ENCODE measurements at places on chromosomes 6 and 20. TPM values are rescaled to one million over a fixed set of nuclear protein-coding genes. Genes with fewer than 3 reads are reported as not detected.

DNA sequence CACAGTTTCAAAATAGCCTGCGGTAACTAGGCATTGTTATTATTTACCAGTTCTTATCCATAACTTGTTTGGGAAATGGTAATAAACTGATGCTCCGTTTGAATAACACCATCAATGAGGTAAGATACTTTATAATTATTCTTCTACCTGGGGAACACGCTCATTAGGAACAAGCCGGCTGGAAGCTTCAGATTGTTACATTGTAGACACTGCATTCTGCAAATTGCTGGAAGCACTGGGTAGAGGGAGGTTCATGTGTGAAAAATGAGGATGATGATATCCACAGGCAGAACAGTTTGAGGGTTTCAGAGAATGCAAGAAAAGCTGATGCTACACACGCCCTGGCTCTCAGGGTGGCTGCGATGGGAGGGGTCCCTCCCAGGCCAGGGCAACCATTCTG lies 560.6 kb upstream of the AGPAT4 start:
- H3K27me3 ChIP-seq = no peaks in the 10 kb centered on the region
- no peak for DNase-seq
- no peak overlapping the region for H3K4me3 ChIP-seq
- H3K4me1 ChIP-seq = no peaks in the 10 kb centered on the region

GRCh38 chr6:77463308-77463860 lies at the start of gene HTR1B:
Gene HTR1B, minus strand, starts transcription at chr6:77463491. Its CDS starts 88 bp downstream, at chr6:77463403.
- H3K36me3 ChIP-seq = no peaks in the 10 kb centered on the region
- DNase-seq = peak; percentile 38
- H3K4me1 ChIP-seq = peaks cover 29% of the 10 kb centered on the region
- H3K27me3 ChIP-seq = peaks cover 51% of the 10 kb centered on the region

DNA sequence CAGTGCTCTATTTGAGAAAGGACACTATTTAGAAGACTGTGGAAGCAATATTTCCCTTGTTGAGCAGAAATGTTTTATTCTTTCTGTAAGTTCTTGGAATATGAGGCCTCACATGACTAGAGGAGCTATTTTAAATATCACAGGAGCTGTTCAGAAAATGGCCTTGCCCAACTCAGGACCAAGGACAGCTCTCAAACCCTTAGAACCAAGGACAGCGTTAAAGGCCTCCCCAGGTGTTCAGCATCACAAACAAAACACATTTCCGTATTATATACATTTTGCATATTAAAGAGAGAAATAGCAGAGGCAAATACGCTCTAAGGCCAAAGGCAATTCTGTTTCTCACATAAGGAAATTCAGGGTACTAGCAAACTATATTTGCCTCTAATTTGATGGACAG lies 631.4 kb downstream of the CDH26 start:
- no peaks in the 10 kb centered on the region for H3K36me3 ChIP-seq
- H3K27ac ChIP-seq = no peak overlapping the region
- H3K4me3 ChIP-seq = no peak overlapping the region
- H3K4me1 ChIP-seq = no peaks in the 10 kb centered on the region

GRCh38 chr20:47343007-47343472 lies 13.5 kb downstream of the ZMYND8 start:
- H3K4me3 ChIP-seq = no peak overlapping the region
- peaks cover 39% of the 10 kb centered on the region for H3K36me3 ChIP-seq
- no peaks in the 10 kb centered on the region for H3K27me3 ChIP-seq
- no peak for DNase-seq
- peaks cover 19% of the 10 kb centered on the region for H3K4me1 ChIP-seq
- H3K27ac ChIP-seq = no peak overlapping the region

GRCh38 chr6:75943381-75943780 lies 129.1 kb downstream of the IMPG1 start:
- no peaks in the 10 kb centered on the region for H3K36me3 ChIP-seq
- no peaks in the 10 kb centered on the region for H3K27me3 ChIP-seq
- no peaks in the 10 kb centered on the region for H3K4me1 ChIP-seq
- H3K27ac ChIP-seq = no peak overlapping the region

DNA sequence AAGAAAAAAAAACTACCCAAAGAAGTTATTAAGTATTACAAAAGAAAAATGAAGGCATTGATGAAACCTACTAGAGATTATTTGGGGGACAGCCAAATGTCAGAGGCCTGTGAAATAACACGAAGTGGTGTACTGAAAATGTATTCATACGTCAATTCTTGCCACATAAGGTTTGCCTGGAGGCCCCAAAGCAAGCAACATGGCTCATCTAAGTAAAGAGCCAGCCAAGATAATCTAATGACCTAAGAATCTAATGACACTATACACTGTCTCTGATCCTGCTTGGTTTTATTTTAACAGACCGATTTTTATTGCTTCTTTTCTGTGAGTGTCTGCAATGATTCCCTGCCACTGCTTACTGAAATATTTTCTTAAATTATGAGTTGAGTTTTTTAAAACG lies 34.7 kb downstream of the FILIP1 start:
- H3K4me1 ChIP-seq = peaks cover 24% of the 10 kb centered on the region
- H3K4me3 ChIP-seq = no peak overlapping the region
- no peaks in the 10 kb centered on the region for H3K36me3 ChIP-seq
- no peaks in the 10 kb centered on the region for H3K27me3 ChIP-seq
- H3K27ac ChIP-seq = no peak overlapping the region
- no peak for DNase-seq

GRCh38 chr20:40361916-40362315 lies 327.1 kb downstream of the MAFB start:
- H3K4me3 ChIP-seq = no peak overlapping the region
- H3K27me3 ChIP-seq = no peaks in the 10 kb centered on the region
- H3K27ac ChIP-seq = no peak overlapping the region

GRCh38 chr6:124482071-124482491 lies 480.2 kb upstream of the RNF217 start:
- H3K4me3 ChIP-seq = no peak overlapping the region
- no peaks in the 10 kb centered on the region for H3K27me3 ChIP-seq
- no peak for DNase-seq
- H3K4me1 ChIP-seq = no peaks in the 10 kb centered on the region
- no peak overlapping the region for H3K27ac ChIP-seq
- no peaks in the 10 kb centered on the region for H3K36me3 ChIP-seq

- DNase-seq = no peak
- H3K36me3 ChIP-seq = no peaks in the 10 kb centered on the region
- no peaks in the 10 kb centered on the region for H3K27me3 ChIP-seq
- H3K4me1 ChIP-seq = peaks cover 92% of the 10 kb centered on the region
- H3K27ac ChIP-seq = peak overlapping the region; percentile 79
Observed at GRCh38 chr6:148367411-148368024, 24.9 kb downstream of the SASH1 start.

- H3K27me3 ChIP-seq = no peaks in the 10 kb centered on the region
- H3K4me3 ChIP-seq = no peak overlapping the region
- DNase-seq = no peak
- H3K4me1 ChIP-seq = no peaks in the 10 kb centered on the region
- no peak overlapping the region for H3K27ac ChIP-seq
- no peaks in the 10 kb centered on the region for H3K36me3 ChIP-seq
Observed at GRCh38 chr6:48389146-48390043, 278.4 kb upstream of the PTCHD4 start.

DNA sequence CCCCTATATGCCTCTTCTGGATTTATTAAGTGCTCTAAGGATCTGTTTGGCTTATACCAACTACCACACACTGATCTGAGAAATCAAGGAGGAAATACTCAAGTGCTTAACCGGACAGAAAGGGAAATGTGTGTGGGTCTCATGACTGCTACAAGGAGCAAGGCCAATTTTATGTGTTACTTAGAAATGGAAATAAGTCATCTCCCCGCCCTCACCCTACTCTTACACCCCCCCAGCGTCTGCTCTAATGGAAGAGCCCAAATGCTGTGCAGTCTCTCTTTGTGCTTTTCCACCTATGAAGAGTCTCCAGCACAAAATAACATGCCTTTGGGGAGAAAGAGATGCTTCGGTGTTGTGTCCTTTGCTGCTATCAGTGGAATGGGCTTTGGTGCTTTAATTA lies 428.8 kb upstream of the ARID1B start:
- DNase-seq = no peak
- no peak overlapping the region for H3K4me3 ChIP-seq
- no peaks in the 10 kb centered on the region for H3K27me3 ChIP-seq
- no peak overlapping the region for H3K27ac ChIP-seq
- H3K4me1 ChIP-seq = no peaks in the 10 kb centered on the region

GRCh38 chr6:150631283-150631983 lies 31.7 kb downstream of the PLEKHG1 start:
- H3K27me3 ChIP-seq = no peaks in the 10 kb centered on the region
- H3K4me3 ChIP-seq = no peak overlapping the region
- no peaks in the 10 kb centered on the region for H3K36me3 ChIP-seq
- peaks cover 29% of the 10 kb centered on the region for H3K4me1 ChIP-seq
- no peak overlapping the region for H3K27ac ChIP-seq
- DNase-seq = no peak

- H3K4me1 ChIP-seq = peaks cover 13% of the 10 kb centered on the region
- DNase-seq = peak; percentile 78
- H3K27ac ChIP-seq = peak overlapping the region; percentile 92
- H3K4me3 ChIP-seq = peak overlapping the region; percentile 86
Observed at GRCh38 chr20:23419995-23420901, 1.0 kb downstream of the NAPB start.

DNA sequence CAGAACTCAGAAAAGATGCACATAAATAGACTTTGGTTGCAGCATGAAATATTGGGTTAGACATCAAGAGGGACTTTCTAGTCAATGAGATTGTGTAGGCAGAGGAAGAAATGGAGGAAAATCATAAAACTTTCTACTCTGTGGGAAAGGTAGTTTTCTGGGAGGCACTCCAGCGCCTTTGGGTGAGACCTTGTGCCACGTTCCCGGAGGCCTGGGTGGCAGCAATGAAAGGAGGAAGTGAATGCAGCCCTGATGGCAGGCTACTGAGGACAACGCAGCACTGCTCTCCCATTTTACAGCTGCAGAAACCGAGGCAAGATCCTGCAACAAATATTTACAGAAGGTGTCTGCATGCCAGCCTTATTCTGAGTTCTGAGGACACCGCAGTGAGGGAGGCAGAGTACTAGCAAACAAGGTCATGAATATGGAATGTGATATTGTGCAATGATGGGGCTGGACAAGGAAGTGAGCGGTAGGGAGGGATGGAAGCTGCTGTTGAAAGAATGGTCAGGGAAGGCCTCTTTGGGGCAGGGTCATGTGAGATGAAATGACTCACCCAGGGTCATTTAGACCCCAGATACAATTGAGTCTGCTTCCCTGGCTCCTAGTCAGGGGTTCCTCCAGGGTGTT lies 159.1 kb downstream of the TFAP2C start:
- no peak for DNase-seq
- H3K4me3 ChIP-seq = no peak overlapping the region
- no peak overlapping the region for H3K27ac ChIP-seq
- H3K36me3 ChIP-seq = no peaks in the 10 kb centered on the region
- H3K4me1 ChIP-seq = peaks cover 6% of the 10 kb centered on the region
- no peaks in the 10 kb centered on the region for H3K27me3 ChIP-seq

DNA sequence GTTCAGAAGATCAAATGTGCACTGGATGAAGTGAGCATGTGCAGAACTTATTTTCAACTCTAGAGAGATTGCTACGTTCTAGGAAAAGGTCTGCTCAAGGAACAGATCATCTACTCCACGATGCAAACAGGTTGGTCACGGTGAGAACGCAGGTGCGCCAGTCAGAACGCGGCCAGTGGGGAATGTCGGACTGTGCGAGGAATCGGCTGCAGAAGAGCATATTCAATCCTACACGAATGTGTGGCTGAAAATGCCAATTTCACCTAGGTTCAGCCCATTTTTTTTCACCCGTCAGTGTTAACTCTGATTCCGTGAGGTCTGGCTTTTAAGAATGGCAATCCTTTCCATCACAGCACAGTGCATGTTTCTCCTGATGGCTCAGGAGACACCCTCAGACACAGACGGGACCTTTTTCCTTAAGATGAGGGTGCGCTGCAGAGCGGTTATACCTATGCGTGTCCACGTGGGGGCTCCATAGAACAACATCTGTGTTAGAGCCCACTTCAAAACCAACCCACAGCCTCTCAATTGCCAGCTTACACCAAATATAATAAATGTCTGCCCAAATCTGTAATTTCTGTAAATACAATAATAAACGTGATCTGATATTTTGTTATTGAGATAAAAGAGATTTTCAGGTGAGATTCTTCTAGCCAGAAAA lies 250.4 kb downstream of the FOXA2 start:
- H3K4me1 ChIP-seq = no peaks in the 10 kb centered on the region
- no peak overlapping the region for H3K4me3 ChIP-seq
- DNase-seq = peak; percentile 54

GRCh38 chr6:37321101-37321500 lies 32.7 kb upstream of the RNF8 start:
- H3K27ac ChIP-seq = no peak overlapping the region
- DNase-seq = no peak
- no peaks in the 10 kb centered on the region for H3K27me3 ChIP-seq

DNA sequence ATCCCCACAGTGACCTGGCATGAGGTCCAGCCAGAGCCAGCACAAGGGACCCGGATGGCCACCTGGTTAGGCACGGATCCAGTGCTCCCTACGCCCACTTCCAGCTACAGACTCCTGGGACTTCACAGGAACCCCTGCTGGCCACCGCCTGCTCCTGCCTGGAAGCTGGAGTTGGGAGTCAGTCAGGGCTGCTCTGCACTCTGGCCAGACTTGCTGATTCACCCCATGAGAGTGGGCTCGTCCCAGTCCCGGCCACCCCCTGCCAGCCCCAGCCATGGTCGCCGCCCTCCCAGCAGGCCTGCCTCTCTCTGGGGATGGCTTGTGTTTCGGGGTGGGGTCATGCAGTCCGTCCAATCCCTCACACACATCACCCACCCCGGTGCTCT lies 125.8 kb downstream of the DLL1 start:
- no peaks in the 10 kb centered on the region for H3K4me1 ChIP-seq
- no peaks in the 10 kb centered on the region for H3K36me3 ChIP-seq
- no peak overlapping the region for H3K27ac ChIP-seq
- peak; percentile 33 for DNase-seq
- H3K4me3 ChIP-seq = no peak overlapping the region
- H3K27me3 ChIP-seq = peaks cover 4% of the 10 kb centered on the region

GRCh38 chr6:140581601-140582000 lies 1207.2 kb upstream of the CITED2 start:
- H3K4me1 ChIP-seq = no peaks in the 10 kb centered on the region
- no peak overlapping the region for H3K27ac ChIP-seq
- DNase-seq = no peak
- no peaks in the 10 kb centered on the region for H3K36me3 ChIP-seq
- no peaks in the 10 kb centered on the region for H3K27me3 ChIP-seq
- no peak overlapping the region for H3K4me3 ChIP-seq

The PCSK2 gene
- 38.8 TPM for total RNA-seq

The CPNE5 gene
- total RNA-seq = 2.4 TPM

The UBE2V1 gene
- 83.4 TPM for total RNA-seq

The SLC26A8 gene
- total RNA-seq = 1.2 TPM

The POM121L2 gene
- total RNA-seq = not detected

The OR2B6 gene
- total RNA-seq = not detected

The ZSCAN23 gene
- 1.7 TPM for total RNA-seq

The NCOA5 gene
- total RNA-seq = 29.4 TPM

The EDN1 gene
- 61.2 TPM for total RNA-seq
